ENCODE measurements at places on chromosomes 4 and X.

DNA sequence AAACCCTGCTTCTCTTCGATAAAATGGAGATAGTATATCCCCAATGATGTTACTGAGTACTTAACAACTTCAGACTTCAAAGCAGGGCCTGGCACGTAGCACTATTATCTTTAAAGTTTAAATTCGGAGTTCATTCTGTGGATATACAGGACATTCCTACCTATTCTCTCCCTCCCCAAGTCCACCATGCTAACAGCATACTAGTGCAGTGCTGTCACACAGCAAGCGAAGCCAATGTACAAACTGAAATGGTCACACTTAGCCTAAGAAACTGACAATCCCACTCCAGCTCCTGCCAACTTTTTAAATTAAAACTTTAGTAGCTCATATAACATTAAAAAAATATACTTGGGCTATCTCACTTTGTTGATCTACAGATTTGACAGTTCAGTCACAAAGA, 1.2 kb upstream of the DNAJB14 start:
- DNase-seq = peak; percentile 8

DNA sequence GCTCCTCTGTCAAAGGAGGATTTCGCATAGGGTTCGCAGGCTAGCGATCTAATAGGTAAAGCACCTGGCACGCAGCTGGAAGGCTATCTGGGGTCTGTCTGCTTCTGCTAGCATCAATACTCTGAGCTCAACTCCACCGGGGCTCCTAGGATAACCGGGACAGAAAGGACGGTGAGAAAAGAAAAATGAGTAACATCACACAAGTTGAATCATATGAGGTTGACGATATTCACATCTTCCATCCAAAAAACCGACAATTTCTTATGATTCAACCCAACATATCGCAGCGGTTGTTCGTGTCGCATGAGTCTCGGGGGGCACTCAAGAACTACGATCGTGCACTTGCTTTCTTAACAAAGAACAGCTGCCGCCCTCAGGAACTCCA, 1.8 kb downstream of the PROM1 start:
- no peak for DNase-seq

DNA sequence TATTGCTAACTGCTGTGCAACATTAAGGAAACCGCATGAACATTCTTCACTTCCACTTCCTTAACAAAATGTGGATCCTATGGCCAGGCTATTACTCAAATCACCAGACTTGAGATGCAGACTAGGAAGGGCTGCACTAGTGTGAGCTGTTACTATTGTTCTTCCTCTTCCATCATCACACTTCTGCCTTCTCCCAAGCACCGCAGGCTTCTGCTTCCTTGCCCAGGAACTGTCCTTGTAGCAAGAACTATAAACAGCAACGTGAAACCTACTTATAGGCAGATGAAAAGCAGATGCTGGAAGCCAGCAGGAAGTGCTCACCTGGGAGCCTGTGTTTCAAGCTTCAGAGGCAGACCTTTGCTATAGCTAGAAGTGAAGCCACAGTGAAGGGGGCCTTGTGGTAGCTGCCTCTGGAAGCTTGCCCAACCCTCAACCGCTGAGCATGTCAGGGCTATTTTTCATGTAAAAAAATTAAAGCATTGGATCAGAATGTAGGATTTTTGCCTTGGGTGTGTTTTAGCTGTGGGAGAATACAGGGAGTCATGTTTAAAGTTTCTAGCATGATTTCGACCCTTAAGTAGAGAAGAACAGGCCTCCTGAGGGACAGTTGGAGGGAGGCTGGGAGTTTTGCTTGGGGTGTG, 43.9 kb downstream of the CLNK start:
- DNase-seq = peak; percentile 75

- DNase-seq = no peak
Measured at GRCh38 chr4:76568262-76568661, 133.2 kb downstream of the SHROOM3 start.

GRCh38 chrX:119970574-119970973, 27.0 kb upstream of the NKAP start:
- DNase-seq = no peak

- DNase-seq = peak; percentile 26
Measured at GRCh38 chr4:37967736-37968135, 7.5 kb downstream of the PTTG2 start.

- no peak for DNase-seq
Measured at GRCh38 chr4:13396161-13396560, 88.0 kb downstream of the RAB28 start.

DNA sequence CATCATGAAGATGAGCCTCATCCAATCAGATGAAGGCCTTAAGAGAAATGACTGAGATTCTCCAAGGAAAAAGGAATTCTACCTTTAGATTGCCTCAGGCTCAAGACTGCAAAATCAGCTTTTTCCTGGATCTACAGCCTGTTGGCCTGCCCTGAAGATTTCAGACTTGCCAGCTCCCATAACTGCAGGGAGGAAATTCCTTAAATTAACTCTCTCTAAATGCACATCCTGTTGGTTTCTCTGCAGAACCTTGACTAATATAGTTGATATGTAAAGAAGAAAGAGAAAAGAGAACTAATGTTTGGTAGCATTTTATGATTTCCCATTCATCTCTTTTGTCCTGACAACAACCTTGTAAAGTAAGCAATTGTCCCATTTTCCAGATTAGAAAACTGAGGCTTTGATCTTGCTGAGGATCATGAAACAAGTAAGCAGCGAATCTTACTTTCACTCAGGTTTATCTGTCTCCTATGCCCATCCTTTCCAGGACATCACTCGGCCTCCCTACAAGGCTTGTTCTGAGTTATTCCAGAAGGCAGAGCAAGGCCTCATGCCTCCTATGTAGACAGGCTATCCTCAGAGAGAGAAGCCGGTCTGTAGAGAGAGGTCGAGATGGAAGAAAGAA, 115.0 kb upstream of the LDB2 start:
- DNase-seq = peak; percentile 74

DNA sequence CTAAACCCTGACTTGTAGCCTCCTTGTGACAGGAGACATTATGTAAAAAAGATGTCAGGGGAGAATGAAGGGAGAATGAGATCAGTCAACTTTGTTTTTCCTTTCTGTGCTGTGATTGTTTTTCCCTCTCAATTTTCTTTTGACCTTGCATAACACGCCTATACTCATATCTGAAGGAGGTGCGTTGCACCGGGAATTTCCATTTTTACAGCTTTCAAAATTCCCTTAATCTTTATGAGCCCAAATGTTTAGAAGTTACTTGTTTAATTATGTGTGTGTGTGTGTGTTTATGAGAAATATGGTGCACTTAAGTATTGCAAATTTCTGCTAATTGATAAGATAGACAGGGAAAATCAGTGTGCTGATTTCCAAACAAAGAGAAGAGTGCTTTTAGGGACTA, 21.6 kb downstream of the SYNPO2 start:
- DNase-seq = no peak

- DNase-seq = peak; percentile 60
Measured at GRCh38 chrX:24838629-24839028, 144.9 kb downstream of the POLA1 start.

DNA sequence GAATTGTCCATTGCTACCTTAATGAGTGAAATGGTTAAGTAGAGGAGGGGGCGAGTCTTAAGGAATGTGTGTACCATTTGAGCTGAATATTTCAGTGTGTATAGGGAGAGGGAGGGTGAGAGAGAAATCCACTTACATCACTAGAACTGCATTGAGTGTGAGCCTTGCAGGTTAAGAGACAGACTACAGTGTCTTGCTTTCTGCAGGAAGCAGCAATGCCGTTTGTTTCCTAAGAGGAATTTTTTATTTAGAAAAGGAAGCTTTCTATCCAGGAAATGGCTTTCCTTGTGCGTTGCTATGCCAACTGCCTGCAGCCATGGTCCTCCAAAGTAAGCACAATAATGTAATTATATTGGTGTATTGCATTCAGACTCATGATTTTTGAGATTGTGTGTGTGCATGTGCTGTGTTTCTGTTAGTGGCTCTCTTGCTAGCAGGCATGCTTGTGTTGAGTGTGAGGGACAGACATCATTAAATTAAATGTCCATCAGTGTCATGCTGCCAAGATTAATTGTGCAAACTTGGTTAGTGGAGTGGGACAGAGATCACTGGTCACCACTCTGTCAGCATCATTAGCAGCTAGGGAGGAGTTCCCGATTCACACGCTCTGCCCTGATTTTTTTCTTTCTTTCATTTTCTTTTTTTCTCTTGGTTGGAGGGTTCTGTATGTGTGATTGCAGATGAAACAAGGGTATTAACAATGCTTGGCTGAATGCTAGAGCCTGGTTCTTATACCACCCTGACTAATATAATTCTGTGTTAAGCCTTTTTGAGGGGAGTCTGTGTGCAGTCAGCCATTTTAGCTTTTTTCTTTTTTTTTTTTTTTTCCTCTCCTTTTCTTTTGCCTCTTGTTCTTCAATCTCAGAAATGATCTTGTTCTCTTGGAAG, 164.3 kb downstream of the RAPGEF2 start:
- DNase-seq = peak; percentile 59

DNA sequence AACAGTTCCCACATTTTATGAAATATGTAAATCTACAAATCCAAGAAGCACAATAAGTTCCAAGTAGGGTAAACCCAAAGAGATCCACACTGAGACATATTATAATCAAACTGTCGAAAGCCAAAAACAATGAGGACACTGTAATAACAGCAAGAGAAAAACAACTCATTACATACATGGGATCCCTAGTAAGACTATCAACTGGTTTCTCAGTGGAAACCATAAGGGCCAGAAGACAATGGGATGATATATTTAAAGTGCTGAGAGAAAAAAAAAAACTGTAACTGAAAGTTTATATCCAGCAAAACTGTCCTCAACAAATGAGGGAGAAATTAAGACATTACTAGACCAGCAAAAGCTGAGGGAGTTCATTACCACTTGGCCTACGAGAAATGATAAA, 34.7 kb downstream of the GLRA2 start:
- DNase-seq = no peak

- peak; percentile 27 for DNase-seq
Measured at GRCh38 chrX:30570505-30570904, 7.1 kb downstream of the TASL start.

DNA sequence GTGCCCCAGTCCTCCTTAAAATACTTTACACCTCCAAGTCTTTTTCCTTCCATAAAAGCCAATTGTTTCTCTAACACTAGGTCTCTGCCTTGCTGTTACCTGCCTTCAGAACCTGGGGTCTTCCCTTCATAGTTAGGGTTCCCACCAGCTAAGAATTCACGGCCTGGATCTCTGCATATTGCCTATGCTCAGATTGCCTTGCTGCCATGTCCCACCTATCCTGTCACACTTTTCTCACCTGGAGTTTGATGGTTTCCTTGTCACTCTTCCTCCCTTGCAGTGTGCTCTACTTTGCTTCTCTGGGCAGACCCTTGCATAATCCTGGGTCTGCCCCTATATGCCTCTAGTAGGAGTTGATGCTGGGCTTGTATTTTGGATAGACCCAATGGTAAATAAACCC, 36.6 kb upstream of the TMPRSS11E start:
- no peak for DNase-seq

- DNase-seq = no peak
Measured at GRCh38 chr4:139728840-139729239, 63.2 kb downstream of the MGST2 start.

DNA sequence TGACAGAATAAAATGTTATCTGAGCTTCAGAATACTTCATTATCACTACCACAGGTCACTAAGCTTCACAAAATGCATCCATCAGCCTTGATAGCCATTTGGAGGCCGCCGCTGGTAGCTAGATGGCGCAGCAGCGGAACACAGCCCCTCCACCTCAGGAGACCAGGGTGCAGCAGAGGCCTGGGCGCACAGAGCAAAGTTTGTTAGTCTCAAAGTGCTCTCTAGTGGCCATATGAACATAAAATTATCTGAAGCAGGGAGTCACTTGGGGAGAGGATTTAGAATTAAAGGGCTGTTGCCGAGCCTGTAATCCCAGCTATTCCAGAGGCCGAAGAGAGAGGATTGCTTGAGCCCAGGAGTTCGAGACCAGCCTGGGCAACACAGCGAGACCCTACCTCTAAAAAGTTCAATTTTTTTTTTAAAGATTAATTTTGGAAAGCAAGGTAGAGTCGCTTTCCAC, 8.1 kb upstream of the DCTD start:
- DNase-seq = peak; percentile 86

DNA sequence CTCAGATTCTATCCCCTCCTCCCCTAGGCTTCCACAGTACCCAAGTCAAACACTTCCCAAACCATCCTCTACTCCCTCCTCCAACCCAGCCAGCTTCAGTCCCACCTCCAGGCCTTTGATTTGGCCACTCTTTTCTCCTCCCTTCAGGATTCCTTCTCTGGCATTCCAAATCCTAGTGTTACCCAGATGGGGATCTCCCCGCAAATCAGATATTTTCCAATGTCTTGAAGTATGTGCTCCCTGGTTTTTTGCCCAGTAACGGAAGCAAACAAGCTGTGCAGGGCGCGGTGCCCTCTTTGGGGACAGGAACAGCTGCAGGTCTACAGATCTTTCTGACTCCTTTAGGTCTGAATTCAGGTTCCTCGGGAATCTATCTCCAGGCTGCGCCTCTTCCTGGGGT, 2.2 kb upstream of the SYN1 start:
- no peak for DNase-seq

DNA sequence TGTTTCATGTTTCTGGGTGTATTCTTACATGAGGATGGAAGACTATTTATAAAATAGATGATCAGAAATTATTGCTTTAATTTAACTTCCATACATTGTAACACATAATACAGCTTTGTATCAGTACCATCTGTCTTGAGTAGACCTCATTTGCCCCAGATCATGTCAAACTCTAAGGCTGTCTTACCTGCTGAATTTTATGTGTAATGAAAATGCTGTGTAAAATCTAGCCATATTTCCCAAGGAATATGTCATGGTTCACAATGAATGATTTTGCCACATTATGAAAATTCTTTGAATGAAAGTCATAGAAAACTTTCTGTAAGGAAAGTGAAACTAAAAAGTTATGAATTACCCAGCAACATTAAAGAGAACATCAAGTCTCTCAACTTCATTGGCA, 7.4 kb downstream of the BDH2 start:
- DNase-seq = no peak

- no peak for DNase-seq
Measured at GRCh38 chrX:110215411-110215810, 102.5 kb downstream of the AMMECR1 start.

DNA sequence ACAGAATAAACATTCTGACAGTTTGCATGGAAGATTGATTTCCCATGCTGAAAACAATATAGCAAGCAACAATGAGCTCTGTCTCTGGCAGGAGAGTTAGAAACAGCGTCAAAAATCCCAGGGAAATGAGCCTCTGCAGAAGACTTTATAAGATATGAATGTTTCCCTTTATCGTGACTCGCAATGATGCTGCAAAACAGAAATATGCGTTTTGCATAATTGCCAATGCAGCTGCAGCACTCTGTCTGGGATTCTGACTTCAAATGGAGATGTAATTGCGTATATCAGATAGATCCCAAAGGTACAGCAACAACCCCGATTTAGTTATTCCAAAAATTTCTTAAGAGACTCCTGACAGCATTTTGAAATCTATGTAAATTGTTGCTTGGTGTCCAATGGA, 702.4 kb upstream of the EPHA5 start:
- DNase-seq = peak; percentile 95

DNA sequence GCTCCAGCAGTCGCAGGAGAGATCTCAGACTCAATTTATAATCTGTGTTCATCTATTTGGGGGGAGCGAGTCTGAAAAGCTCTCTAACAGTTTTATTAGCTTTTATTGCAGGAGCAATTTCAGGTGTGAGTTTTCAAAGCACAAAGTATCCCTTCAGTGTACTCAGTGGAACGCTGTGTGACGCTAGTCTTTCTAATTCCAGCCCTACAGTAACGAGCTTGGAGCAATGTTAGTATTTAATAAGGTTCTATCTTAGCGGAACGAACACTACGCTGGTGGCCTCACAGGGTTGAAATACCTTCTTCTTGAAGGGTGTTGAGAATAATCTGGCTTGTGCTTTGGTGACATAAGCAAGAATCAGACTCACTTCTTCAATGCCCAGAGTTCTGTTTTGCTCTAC, 8.4 kb downstream of the HS3ST1 start:
- no peak for DNase-seq
